LHCN-M2 (cell line): ENCODE measurements at places on chromosomes 1 and 21. TPM values are rescaled to one million over a fixed set of nuclear protein-coding genes. Genes with fewer than 3 reads are reported as not detected.

Gene PRUNE1
- total RNA-seq = 7.6 and 9.1 TPM in 2 replicates

Gene ERVH48-1
- total RNA-seq = not detected in 2 replicates

Gene WLS
- 49.8 and 57.5 TPM in 2 replicates for total RNA-seq

Gene NBPF20
- 3.2 and 3.5 TPM in 2 replicates for total RNA-seq

Gene TATDN3
- 19.1 and 24.1 TPM in 2 replicates for total RNA-seq

Gene UBR4
- total RNA-seq = 53.8 and 59.2 TPM in 2 replicates

Gene NTRK1
- total RNA-seq = 0.19 TPM in 1 of 2 replicates, not detected in the other
